HT1080 (cell line): ENCODE measurements at places on chromosomes 2 and 18. TPM values are rescaled to one million over a fixed set of nuclear protein-coding genes. Genes with fewer than 3 reads are reported as not detected.

Gene ZSCAN30
- 2.8 and 6.3 TPM in 2 replicates for total RNA-seq

Gene CPS1
- 13.8 and 17.4 TPM in 2 replicates for total RNA-seq

Gene TTR
- total RNA-seq: not detected in 2 replicates

Gene SLC30A3
- 5.0 and 13.5 TPM in 2 replicates for total RNA-seq

Gene KANSL1L
- total RNA-seq: 5.6 and 6.4 TPM in 2 replicates

Gene SULT1C2
- total RNA-seq: 1.8 and 2.3 TPM in 2 replicates

Gene SERPINB2
- total RNA-seq: 0.27 and 1.8 TPM in 2 replicates

Gene REG1A
- total RNA-seq: not detected in 2 replicates

Gene TMEM178A
- total RNA-seq: not detected in 2 replicates

Gene ST8SIA5
- total RNA-seq: not detected in 2 replicates

Gene CNTNAP5
- 0.10 and 0.11 TPM in 2 replicates for total RNA-seq

Gene CFAP210
- total RNA-seq: not detected in 2 replicates

Gene TUBA3D
- total RNA-seq: 2.9 and 3.0 TPM in 2 replicates

Gene MALL
- 0.07 and 0.77 TPM in 2 replicates for total RNA-seq

Gene MBD1
- total RNA-seq: 109 and 124 TPM in 2 replicates

Gene UPP2
- total RNA-seq: not detected in 2 replicates

Gene ZSWIM2
- not detected in 2 replicates for total RNA-seq

Gene SAG
- not detected in 2 replicates for total RNA-seq

Gene SGO2
- 14.3 and 20.0 TPM in 2 replicates for total RNA-seq

Gene EDAR
- total RNA-seq: not detected in 2 replicates

Gene KCNF1
- total RNA-seq: 0.07 and 0.14 TPM in 2 replicates

Gene ANKRD30BL
- not detected in 2 replicates for total RNA-seq

Gene TSN
- total RNA-seq: 54.2 and 57.6 TPM in 2 replicates

Gene NT5C1B
- not detected in 2 replicates for total RNA-seq

Gene DNAJC5G
- not detected in 2 replicates for total RNA-seq
